ENCODE measurements at places on chromosomes 6 and 20.
A peak's percentile ranks its signal among the peaks of the same experiment; 100 is the strongest.

DNA sequence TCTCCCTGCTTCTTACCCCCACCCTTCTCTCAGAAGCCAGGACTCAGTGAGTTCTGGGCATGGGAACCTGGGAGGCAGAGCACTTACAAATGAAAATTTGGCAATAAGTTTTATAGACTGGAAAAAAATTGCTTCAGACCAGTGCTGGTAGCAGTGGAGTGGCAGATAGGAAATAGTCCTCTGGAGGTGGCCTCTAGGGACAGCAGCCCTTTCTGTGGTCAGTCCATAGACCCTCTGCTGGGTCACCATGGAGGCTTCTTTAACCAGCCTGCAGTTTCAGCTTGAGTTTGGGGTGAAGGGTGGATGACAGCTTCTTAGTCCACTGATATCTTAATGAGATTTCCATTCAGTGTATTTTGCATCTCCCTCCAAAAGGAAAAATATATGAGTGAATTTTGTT, 179.1 kb downstream of the ARID1B start:
- DNase-seq = peak; percentile 60

DNA sequence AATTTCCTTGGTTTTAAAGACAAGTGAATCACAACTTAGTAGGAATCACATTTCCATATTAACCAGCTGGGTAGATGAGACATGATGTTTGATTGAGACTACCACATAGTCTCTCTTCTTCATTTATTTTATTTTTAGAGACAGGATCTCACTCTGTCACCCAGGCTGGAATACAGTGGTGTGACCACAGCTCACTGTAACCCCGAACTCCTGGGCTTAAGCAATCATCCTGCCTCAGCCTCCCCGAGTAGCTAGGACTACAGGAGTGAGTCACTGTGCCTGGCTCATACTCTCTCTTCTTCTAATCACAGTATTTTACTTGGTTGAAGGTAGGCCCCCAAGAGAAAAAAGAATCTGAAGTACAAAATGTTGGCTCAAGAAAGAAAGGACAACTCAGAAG, 80.2 kb upstream of the ASF1A start:
- peak; percentile 32 for DNase-seq

GRCh38 chr6:48834706-48835105, 628.3 kb downstream of the MMUT start:
- no peak for DNase-seq

DNA sequence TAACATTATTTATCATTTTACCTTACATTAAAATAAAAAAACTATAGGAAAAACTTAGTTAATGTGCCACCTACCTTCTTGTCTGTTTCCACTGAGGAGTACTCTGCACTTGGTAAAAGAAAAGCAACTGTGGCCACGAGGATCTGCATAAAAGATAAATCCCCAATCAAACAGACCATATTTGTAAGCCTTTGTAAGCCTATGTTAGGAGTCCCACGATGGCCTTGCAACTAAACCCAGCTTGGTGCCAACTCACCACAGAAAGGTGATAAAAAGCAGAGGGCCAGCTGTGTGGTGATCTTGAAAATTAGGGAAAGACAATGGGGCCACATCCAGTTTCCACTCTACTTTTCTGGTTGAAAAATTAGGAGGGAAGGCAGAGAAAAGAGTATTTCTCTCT, 156.9 kb downstream of the INSM1 start:
- DNase-seq = no peak

GRCh38 chr6:124441450-124441849, 520.8 kb upstream of the RNF217 start:
- no peak for DNase-seq

GRCh38 chr20:50868509-50869495, 62.4 kb downstream of the ADNP start:
- DNase-seq = no peak

DNA sequence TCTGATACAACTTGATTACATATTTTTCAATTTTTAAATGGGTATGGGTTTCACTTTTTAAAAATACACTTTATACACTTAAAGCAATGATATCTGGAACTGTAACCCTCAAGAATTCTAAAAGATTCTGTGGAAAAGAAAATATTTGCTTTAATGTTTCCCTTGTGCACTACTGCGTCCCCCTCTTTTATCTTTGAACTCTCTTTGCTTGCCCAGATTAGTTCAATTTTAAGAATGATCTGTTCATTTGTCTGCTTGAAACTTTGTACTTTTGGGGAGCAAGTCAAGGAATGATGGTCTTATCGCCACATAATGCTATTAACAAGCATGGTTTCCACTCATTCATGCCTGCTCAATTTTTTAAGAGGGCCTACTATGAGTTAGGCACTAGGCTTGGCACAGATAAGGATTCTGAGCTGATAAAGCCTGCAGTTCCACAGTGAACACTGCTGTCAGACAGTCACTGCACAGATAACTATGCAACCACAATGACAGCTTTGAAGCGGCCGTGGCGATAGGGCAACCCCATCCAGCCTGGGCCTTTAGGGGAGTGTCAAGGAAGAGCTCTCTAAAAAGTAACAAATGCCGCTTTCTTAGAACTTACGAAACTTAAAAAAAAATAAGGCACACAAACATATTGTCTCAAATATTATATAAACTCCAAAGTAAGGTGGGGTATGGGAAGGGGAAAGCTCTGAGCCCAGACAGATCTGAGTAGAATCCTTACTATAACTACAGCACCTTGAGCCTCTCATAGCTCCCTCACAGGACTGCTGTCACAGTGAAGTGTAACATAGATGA, 29.7 kb downstream of the FYN start:
- peak; percentile 54 for DNase-seq

DNA sequence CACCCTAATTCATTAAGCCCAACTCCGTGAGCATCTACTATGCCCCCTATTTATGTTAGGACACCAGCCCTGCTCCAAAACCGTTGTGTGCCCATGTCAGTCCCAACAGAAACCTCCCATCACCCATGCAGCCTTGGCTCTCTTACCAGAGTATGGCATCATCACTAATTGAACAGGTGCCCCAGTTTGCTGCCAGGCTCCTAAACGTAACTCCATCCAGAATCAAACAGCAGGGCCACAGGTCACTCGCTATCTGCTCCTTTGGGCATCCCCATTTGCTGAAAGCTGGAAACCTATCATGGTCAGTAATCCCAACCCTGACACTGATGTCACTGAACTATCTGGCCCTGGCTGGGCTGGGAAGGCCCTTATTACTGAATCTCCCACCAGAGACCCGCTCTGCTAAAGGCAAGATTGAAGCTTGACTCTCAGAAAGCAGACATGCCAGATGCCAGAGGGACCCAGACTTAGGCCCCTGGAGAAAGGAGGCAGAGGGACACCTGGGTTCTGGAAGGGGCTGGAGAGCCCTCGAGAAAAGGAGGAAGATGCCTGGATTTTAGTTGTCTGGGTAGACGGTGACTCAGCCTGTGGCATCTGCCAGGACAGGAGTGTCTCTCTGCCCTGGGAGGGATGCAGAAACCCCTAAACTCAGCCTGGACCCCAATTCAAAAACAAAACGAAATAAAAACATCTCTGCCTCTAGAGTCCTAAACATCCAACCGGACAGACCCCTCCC, 14.0 kb downstream of the MUCL3 start:
- DNase-seq = no peak

DNA sequence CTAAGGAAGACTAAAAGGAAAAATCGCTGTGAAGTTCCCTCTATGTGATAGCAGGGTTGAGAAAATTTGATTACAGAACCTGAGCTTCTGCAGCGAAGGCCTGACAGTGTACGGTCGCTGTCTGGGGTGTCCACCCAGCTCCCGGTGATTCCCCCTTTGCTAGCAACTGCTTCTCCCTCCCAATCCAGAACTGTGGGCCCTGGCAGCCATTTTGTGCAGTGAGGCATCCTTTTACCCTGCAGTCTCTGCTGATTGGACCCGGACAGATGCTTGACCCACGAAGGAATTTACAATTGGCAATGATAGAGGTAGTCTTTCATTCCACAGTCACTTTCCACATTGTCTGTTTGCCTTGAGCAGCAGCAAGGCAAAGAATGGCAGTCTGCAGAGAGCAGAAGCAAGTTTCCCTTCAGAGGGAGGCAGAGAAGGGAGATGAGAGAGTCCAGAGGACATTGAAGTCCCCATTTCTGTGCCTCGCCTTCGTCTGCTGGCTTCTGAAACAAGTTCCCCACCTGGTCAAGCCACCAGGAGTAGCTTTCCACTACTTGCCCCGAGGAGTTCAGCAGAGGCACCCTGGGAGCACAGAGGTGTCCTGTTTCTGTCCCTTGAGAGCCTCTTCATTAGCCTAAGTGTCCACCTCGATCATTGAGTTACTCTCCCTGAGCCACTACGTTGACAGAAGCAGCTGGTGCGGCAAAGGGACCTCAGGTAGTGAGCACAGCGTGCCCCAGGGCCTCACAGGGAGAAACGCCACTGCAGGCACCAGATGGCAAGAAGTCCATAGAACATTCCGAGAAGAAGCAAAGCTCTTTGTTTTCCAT, 370.3 kb downstream of the NRN1 start:
- no peak for DNase-seq

DNA sequence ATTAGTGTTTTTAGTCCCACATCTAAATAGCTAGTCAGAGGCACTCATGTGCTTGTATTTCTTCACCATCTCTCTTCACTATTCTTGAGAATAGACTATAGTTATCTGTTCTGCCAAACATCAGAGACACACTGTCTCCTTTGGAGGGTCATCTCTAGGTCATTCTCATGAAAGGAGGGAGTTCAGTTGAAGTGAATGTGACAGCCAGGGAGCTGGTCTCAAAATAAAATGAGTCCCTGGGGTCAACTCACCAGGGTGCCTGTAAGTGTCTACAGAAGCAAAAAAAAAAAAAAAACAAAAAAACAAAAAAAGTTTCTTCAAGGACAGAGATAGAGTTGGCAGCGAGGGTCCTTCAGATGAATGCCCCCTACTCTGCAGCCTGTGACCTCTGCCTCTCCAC, 171.0 kb downstream of the ID4 start:
- DNase-seq = no peak

GRCh38 chr6:167572841-167573271, 248.0 kb downstream of the TTLL2 start:
- DNase-seq = no peak

- DNase-seq = no peak
These were observed 535.0 kb downstream of the RFPL4B start for GRCh38 chr6:112881828-112882780.

GRCh38 chr6:33895296-33895695, 91.5 kb upstream of the MLN start:
- no peak for DNase-seq

GRCh38 chr6:3361312-3362037, 95.4 kb downstream of the SLC22A23 start:
- DNase-seq = no peak

DNA sequence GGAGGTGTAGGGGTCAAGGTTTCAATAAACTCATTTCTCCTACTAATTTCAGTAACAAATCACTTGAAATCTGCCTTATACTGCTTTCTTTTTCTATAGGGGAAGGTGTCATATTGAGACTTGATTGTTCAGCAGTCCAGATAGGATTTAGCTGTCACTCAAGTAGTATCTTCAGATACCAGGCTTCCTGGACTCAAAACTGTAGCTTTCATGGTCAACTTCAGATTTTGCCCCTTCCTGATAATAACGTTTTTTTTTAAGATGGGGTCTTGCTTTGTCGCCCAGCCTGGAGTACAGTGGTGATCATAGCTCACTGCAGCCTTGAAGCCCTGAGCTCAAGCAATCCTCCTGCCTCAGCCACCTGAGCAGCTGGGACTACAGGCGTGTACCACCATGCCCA, 77.8 kb downstream of the JAG1 start:
- no peak for DNase-seq

GRCh38 chr20:63442100-63442493, 30.4 kb downstream of the KCNQ2 start:
- peak; percentile 66 for DNase-seq

DNA sequence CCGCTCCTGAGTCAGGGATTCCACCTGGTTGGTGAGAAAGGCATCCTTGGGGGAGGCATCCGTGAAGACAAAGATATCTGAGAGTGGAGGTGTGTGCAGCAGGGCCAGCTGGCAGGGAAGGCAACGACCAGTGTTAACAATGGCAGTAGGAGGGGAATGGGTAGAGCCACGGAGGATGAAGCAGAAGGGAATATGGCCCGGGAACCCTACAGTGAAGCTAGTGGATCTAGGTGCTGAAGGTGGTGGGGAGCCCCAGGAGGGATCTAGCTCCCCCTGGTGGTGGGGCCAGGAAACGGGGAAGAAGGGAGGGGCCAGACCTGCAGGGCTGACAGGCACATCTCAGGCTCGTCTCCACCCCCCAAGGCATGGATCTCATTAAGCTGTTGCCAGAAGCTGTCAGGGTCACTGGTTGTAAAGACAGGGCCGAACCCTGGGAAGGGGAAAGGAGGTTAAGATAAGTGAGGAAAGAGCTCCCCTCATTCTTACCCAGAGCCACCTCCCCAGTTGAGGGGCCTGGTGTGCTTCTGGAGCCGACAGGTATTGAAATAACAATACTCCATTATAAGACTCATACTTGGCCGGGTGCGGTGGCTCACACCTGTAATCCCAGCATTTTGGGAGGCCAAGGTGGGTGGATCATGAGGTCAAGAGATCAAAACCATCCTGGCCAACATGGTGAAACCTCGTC, 7.3 kb downstream of the VWA7 start:
- DNase-seq = peak; percentile 83
